ENCODE measurements at places on chromosomes 3 and 15.
A peak's percentile ranks its signal among the peaks of the same experiment; 100 is the strongest.

DNA sequence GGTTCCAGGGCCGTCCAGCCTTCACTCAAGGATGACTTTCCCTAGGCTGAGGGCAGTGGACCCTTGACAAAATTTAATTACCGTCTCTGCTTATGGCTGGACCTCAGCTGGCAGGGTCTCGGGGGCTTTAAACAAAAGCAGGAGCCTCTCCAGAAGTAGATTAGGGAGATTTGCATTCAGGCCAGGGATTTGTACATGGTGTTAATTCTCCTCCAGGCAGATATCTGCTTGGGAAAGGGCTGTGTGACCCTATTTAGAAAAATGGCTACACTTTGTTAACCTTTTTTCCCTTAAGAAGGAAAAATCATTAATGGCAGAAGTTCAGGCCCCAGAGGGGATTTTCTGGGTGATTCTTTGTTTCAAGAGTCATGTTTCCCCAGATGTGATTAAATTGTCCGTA, 329.1 kb upstream of the C2CD4B start:
- no peak for DNase-seq

DNA sequence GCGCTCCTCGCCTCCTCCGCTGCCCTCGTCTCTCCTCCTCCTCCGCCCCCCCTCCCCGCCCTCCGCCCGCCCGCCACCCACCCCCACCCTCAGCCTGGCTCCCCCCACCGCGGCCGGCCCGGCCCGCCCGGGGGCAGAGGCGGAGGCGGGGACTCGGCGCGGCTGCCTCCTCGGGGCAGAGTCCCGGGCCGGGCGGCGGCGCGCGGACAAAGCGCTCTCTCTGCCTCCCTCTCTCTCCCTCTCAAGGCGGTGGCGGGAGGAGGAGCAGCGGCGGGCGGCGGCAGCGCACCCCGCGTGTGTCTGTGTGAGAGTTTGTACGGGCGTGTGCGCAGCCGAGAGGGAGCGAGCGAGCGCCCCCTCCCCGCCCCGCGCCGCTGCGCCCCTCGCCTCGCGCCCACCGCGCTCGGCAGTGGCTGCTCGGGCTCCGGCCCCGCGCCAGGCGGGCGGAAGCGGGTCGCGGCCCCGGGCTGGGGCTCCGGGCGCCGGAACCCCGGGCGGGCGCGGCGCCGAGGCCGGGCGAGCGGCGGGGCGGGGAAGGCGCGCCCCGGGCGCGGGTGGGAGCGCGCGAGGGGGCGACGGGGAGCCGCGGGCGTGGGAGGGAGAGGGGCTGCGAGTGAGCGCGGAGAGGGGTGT, at the start of gene IGF2BP2:
Gene IGF2BP2 (minus strand): TSS at position 37 of the 633 bp plus-strand sequence. CDS start 82 bp downstream, outside the sequence.
- DNase-seq, result peak; percentile 82

DNA sequence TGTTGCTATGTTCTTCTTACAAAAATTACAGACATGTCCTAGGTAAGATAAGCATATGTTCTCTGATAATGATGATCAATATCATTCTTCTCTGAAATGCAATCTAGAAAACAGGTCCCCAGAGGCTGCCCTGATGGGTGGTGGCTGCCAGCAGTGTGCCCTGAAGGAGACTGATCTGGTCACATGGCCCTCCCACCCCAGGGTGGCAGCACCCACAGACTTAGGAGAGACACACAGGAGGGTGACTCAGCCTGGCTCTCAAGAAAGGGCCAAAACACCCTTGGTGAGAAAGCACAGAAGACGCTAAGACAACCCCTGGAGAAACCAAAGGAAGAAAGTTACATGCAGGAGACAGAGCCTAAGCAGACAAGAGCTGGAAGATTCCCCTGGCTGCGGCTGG, 203.7 kb downstream of the TJP1 start:
- DNase-seq, result no peak

DNA sequence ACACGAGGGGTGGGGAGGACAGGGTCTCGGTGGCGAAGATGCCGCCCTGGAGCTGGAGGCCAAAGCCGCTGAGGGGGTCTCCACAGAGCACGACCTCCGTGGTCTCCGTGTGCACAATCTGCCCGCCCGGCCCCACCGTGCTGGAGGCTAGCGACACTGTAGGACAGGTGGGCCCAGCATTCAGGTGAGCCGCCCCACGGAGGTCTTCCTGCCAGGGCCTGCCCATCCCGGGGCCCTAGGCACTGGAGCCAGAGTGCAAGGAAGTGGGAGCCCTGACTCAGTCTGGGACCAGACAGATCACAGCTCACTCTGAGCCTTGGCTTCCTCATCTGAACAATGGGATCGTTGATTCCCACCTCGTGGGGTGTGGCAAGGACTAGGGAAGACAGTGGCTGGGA, 25.8 kb downstream of the GRIP2 start:
- no peak for DNase-seq

DNA sequence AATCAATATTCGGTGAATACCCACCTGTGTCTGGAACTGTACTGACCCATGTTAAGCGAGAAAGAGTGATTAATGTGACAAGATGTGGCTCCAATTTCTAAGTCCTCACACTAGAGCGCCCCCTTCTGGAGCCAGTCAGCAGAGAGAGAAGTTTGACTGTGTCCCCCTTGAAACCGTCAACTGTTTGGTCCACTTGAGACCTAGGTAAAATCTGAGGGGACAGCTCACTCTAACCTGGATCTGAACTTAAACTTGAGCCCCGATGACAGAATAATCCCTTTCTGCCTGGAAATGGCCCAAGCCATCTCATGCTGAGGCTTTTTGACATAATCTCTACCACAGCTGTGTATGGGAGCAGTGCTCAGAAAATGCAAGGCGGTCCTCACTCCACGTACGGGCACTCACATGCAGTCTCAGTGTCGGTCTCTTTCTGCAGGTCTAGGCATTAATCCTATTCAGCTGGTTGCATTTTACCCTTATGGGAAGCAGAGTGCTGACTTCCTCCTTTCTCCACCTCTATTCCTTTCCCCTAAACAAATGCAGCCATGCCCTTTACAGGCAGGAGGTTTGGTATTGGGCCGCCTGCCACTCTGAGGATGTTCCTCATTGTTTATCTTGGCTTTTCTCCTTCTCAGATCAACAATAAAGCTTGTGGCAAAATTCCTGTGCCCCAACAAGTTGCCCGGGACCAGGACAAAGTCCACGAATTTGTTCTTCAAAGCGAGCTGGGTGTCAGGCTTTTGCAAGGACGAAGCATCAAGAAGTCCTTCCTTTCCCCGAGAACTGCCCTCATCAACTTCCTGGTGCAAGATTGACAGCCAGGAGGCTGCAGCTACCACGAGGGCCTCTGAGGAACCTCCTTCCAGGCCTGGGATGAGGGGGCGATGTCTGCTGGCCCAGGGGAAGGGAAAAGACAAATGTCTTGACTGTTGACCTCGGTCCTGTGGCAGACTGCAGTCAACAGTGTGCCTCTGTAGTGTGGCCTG, 47.5 kb upstream of the LIMD1 start:
- DNase-seq, result no peak

DNA sequence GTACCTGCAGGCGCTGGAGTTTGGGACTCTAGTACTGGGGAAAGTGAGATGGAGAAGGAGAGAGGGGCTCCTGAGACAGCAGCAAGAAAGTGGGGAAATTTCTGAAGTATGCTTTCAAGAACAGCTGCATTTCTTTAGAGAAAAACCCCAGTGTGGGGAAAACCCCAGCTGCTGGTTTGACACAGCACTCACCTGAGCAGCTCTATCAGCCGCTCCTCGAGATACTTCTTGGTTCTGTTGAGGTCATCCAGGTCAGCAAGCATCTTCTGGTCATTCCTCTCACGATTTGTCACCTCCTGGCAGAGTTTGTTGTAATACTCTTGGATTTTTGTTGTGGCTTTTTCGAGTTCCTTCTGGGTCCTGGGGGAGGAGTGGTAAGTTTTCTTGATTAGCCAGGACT, 18.8 kb downstream of the CXCR6 start:
- no peak for DNase-seq

- DNase-seq, result no peak
Observed at GRCh38 chr3:11143476-11143875, 10.8 kb upstream of the HRH1 start.

- peak; percentile 88 for DNase-seq
Observed at GRCh38 chr15:67065531-67066005, at the start of gene SMAD3. Gene SMAD3 (plus strand): TSS chr15:67065602. CDS start chr15:67066155, 553 bp downstream.

GRCh38 chr3:177318559-177318958, 121.3 kb upstream of the TBL1XR1 start:
- DNase-seq, result no peak

Data from renal cortex interstitium (tissue), 15 donors.